ENCODE measurements at places on chromosomes 1 and 21.

GRCh38 chr21:14879458-14879857, 185.3 kb downstream of the NRIP1 start:
- DNase-seq: no peak

DNA sequence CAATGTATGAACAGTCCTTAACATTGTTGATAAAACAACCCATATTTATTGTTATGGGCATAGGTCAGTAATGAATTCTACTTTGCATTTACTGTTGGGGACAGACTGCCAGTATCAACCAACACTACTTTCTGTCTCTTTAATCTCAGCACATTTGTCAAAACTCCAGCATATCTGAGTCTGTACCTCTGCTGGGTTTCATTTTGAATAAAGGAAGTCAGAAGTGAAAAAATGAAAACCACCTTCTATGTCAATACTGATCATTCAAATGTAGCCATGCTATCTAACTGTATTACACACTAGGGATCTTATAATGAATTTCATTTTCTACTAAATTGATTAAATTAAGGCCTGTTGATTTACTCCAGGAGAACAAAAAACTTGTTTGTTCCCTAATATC, 24.2 kb upstream of the CXADR start:
- DNase-seq: no peak

DNA sequence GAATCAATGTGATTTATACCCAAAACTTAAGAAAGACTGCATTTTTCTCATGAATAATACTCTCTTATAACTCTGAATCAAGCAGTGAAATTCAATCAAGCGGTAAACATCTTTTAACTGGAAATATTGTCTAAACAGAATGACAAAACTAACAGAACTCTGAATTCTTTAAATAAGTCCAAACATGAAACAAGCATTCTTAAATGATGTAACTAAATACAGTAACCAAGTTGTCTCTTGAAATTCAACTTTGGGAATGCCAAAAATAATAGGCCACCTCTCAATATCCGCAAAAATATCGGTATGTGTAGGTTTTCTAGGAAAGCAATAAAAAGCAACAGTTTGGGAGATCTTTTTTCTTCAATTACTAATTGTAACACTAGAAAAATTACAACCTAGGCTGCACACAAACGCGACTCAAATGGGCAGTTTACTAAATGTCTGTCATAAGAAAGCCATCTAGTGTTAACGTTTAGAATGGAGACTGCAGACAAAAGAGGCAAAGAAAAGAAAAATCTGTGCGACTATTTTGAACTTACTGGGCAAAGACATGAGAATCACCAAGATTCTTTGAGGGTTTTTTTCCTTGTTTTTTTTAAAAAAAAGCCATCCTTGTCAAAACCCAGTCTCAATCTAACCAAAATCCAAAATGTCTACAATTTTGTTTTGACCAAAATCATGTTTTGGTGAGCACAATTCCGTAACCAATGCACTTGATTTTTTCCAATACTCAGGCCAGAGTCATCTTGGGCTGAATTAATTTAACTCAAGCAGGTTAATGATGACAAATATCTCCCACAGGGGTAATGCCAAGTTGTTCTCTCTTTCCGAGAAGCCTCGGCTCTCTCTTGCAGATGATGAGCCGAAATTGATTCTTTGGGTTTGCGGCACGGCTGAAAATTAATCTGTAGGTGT, 1.3 kb downstream of the SIPA1L2 start:
- DNase-seq: no peak

GRCh38 chr1:185073725-185074124, 28.4 kb downstream of the RNF2 start:
- DNase-seq: no peak

GRCh38 chr1:67213164-67213563, 46.9 kb downstream of the IL23R start:
- DNase-seq: no peak

- no peak for DNase-seq
Measured at GRCh38 chr1:182718311-182718710, 33.9 kb upstream of the RGS8 start.

DNA sequence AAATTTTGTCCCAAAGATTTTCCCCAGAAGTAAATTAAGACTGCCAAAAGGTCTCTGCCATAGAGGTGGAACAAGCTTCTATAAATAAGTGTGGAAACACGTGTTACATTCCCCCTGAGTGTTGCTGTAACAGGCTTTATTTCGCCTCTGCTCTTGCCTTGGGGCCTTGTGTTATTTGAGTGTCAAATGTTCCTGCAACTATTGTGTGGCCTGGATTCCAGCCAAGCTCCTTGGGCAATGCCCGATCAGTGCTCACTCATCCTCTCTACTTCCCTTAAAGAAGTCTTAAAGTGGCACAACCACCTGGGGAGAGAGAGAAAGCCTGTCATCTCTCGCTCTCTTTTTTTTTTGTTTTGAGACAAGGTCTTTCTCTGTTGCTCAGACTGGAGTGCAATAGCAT, 156.7 kb downstream of the NR5A2 start:
- no peak for DNase-seq

- no peak for DNase-seq
Measured at GRCh38 chr21:25171438-25171837, 435.8 kb downstream of the MRPL39 start.

DNA sequence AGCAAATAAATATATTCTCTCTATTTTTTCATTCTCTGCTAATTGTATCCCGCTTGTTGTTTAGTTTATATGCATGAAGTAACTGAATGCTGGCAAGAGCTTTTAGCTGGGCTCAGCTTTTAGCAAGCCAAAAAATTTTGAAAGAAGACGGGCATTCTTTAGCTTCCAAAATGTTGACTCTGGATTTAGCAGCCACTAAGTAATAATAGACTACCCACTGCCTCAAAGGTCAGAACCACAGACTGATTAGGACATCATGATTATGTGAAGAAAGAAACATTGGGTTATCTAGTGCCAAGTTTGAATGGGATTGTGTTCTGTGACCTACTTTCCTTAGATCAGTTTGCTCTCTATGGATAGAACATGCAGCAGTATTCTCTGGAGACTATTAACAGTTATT, 80.3 kb upstream of the DPH5 start:
- DNase-seq: no peak

DNA sequence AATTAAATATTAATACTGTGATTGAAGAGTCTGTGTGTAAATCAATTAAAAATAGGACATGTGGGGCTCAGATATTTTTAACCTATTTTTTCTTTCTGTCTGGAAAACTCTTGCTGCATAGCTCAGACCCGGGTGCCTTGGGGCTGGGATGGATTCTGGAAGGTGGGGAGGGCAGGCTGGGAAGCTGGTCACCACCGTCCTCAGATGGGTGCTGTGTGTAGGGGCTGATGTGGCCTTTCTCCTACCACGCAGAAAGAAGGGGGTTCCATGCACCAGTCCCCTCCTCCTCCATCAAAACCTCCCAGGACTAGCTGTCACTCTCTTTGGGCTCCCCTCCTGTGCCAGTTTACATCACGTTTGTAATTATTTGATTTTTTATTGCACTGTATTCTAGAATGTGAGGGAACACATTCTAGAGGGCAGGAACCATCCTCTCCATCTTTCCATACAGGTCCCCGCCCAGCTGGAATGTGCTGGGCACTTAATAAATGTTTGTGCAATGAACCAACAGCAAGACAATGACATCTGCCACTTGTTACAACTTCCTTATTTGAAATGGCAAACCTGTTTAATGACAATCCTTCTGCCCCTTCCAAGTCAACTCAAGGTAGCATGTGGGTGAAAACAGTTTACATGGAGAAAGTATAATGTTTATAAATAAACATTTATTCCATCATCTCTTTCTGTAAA, 104.3 kb downstream of the EDEM3 start:
- DNase-seq: no peak

DNA sequence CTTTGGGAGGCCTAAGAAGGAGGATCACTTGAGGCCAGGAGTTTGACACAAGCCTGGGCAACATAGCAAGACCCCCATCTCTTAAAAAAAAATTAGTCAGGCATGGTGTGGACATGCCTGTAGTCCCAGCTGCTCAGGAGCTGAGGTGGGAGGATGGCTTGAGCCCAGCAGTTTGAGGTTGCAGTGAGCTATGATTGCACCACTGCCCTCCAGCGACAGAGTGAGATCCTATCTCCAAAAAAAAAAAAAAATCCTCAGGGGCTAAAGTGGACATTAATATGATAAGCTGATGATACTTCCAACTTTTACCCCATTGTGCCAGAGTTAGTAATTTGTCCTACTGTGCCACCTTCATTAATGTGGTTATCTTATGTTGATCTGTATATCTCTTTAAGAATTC, 327.8 kb upstream of the FMN2 start:
- DNase-seq: no peak

GRCh38 chr1:155794605-155795245, 62.3 kb downstream of the GON4L start:
- DNase-seq: no peak

- no peak for DNase-seq
Measured at GRCh38 chr1:10701145-10701544, 95.3 kb downstream of the CASZ1 start.

- DNase-seq: no peak
Measured at GRCh38 chr1:100469578-100469977, 68.4 kb upstream of the GPR88 start.

GRCh38 chr1:211527888-211528287, 35.9 kb upstream of the RD3 start:
- no peak for DNase-seq

DNA sequence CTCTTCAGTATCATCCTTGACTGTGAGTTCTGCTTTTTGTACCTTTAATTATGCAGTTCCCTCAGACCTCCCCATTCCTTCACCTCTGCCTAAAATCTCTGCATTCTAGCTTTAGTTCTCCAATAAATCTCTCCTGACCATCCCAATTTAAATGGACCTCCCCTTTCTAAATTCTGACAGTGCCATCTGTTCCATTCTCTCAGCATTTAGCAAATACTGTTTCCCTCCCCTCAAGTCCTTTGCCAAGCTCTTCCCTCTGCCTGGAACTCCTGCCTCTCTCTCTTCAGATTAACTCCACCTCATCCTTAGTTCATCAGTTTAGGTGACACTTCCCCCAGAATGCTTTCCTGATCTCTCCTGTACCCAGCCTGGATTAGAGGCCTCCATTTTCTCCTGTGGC, 54.0 kb upstream of the JUN start:
- DNase-seq: no peak

GRCh38 chr1:17527036-17527914, 12.2 kb upstream of the ARHGEF10L start:
- DNase-seq: no peak

GRCh38 chr1:223706077-223706973, 6.0 kb upstream of the CAPN2 start:
- DNase-seq: no peak

- no peak for DNase-seq
Measured at GRCh38 chr1:53585129-53585528, 125.9 kb downstream of the DMRTB1 start.

- peak; percentile 12 for DNase-seq
Measured at GRCh38 chr21:34590520-34590919, 24.4 kb downstream of the RCAN1 start.

GRCh38 chr1:230303069-230303468, 123.1 kb downstream of the PGBD5 start:
- no peak for DNase-seq

- no peak for DNase-seq
Measured at GRCh38 chr1:46764402-46764801, 34.4 kb upstream of the CYP4B1 start.

DNA sequence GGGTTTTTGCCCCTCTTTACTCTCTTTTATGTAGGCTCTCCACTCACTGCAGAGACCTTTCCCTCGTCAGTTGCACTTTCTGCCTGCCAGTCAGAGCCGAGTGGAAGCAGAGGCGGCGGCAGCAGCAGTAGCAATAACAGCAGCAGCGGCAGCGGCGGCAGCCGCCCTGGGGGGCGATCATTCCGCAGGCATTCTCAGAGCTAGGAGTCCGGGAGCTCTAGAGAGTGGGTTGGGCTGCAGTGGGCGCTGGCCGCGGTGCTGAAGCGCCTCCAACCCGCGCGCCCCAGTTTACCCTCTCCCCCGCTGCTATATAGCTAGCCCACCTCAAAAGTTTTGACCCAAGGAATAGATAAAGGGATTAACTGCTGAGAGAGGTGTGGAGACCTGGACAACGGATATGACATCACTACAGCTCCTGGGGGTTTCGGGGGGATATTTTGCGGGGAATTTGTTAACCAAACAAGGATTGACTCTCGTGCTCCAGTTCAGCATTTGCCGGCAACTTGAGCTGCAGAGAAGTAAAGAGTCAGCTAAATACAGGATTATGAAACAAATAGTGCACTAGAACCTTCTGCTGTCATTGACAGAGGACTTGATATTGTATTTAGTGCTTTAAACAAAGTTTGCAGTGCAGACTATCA, at the start of gene OLFM3:
TSS of gene OLFM3 (minus strand) at position 102 of the 641 bp plus-strand sequence.
- DNase-seq: no peak

DNA sequence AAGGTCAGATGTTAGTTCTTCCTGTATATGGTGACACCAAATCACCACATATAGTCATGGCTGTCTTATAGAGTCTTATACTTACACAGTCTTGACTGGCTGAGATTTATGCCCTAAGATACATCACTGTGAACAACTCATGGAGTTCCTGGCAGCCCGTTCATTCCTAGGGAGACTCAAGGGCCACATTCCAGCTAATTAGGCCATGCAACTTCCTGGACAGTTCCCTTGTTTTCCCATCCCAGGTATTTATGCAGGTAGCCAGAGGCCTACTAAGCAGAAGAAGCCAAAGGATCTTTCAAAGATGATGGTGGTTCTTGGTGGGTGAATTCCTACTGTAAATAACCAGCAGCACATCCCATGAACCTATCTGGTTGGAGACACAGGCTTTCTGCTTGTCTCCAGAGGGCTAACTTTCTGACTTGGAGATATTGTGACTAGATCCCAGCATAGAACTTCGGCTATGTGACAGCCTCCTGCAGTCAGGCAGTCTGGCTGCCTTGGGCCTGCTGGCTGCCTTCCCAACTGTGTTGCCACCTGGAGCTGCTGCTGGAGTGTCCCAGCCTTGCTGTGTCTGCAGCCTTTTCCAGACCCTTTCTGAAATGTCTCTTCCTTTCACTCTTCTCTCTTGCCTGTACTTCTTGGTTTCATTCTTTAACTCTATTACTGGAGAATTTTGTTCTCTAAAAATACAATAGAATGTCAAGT, 283.8 kb downstream of the CACNA1E start:
- no peak for DNase-seq

- DNase-seq: no peak
Measured at GRCh38 chr1:173052681-173053196, 2.0 kb upstream of the TNFSF18 start.

Data from NCI-H1417 treated with DMSO at 0.1 percent for 48 hours (cell line).